Activated CD4-positive, CD25-positive, alpha-beta regulatory T cell (primary cell): ENCODE measurements at places on chromosomes 5 and 9.

DNA sequence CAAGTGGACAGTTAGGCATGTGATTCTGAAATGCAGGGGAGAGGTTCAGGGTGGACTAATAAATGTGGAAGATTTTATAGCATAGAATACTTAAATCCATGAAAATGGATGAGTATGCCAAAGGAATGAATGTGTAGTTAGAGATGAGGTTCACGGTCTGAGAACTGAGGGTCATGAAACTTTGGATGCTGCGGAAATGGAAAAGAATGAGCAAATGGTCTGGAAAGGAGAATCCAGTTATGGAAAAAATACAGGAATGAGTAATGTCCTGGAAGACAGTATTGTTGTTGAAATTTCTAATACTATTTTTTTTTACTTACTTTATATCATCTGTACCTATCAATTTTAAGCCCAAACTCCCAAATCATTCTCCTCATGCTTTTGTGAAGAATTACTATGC, 2369.4 kb downstream of the MAT2B start:
- no peak for DNase-seq

DNA sequence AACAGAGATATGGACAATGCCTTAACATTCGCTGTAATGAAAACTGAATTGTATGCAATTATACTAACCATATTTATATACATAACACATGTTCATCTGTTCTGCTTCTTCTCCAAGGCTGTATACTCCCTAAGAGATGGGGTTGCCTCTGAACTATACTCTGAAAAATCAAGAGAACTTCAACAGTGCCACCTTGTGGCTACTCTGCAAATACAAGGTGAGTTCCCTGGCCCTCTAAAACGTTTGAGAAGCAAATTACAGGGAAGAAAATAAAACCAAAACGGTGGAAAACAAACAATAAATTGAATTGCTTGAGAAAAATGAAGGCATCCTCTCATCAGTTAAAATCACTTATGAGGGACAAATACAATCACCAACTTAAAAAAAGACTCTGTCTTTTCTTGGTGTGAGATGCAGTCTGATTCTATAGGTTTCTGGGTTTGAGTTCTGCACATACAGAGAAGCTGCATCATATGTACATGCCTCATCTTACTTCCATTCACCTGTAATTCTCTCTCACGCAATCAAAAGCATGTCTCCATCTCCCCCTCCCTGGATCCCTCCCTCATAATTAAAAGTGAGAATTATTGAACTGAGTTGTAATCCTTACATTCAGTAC, 98.6 kb downstream of the FBXW11 start:
- peak; percentile 9 for DNase-seq

DNA sequence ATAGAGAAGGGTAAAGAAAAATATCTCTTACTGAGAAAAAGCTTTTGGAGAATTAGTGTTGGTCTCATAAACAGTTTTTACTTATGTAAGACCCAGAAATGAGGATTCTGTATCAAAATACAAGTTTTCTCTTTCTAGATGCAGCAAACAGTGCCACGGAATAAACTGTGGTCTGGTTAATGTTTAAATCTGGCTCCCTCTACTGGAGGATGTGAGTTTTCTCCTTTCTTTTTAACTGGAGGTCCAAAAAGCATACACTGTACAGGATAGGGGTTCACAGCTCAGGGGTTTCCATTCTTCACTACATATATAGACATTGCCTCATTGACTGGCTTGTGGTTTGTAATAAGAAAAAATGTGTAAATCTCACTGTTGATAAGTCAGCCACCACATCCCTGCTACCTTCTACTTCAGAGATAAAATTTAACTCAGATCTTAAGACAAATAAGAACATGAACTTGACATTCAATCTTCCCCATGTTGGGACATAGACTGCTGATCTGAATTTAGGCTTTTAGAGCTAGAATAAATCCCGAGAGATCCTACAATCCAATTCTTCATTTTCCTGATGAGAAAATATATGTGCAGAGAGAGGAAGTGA, 98.9 kb downstream of the CFAP95 start:
- DNase-seq, result no peak

- DNase-seq, result no peak
Observed at GRCh38 chr9:96008502-96009222, 133.2 kb downstream of the ERCC6L2 start.

GRCh38 chr5:346229-346935, 24.9 kb downstream of the AHRR start:
- no peak for DNase-seq

DNA sequence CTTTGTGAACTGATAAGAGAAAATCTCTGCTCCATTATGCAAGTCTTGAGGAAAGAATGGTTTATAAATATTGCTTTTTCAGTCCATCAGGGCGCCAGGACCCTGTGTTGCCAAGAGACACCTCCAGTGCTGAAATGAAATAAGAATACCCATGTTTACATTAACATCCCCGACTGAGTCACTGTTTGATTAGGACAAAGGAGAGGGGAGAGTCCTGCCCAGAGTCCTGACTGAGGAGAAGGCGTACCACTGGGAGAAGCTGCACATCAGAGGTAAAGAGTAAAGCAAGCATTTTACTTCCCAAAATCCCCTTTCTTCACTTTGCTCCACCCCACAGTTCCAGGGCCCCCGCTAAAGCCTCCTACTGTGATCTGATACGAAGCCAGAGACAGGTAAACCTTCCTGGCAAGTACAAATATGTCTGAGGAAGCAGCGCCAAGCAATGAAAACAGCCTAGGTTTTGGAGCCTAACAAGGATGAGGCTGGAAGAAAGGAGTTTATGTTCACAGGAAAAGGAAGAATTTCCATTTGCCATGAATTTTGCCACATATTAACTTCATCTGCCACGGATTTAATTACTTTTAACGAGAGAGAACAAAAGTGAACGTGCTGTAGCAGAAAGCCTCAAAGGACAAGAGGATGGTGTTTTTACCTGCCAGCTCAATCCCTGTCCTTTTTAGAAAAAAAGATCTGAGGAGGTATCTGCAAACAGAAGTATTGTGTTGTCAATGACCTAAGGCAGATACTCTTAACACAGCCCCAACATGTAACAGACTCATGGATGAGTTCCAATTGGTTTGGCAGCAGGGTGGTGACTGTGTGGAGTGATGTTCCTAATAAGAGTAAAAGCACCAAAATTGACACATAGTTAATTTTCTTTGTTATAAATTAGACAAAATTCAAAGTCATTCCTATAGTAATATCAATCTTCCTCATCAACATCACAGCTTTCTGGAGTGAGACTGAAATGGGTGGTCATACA, 209.4 kb upstream of the TLE4 start:
- DNase-seq, result no peak

DNA sequence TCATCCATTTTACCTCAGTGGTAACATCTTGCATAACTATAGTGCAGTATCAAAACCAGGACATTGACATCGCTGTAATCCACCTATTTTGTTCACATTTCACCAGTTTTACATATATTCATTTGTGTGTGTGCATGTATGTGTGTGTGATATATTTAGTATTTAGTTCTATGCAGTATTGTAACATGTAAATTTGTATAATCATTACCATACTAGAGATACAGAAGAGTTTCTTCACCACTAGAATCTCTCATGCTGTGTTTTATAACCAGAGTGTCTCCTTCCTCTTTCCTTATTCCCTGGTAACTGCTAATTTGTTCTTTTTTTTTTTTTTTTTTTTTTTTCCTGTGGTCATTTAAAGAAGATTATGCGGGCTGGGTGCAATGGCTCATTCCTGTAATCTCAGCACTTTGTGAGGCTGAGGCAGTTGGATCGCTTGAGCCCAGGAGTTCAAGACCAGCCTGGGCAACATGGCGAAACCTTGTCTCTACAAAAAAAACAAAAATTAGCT, 11.0 kb downstream of the RASA1 start:
- no peak for DNase-seq

DNA sequence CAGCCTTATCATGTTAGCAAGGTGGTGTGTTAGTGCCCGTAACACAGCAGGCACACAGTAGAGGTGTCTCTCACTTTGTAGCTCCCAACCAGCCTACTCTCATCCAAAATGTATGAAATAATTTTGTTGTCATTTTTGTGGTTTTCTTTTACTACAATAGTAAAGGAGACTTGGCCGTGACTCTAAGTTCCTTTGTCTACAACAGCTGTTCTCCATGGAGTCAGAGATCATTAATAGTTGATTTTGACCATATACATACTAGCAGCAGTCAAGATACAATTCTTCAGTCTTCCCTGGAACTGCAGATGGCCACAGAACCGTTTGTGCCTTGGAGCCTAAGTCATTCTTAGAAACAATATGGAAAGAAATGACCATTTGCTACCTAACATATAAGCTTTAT, 567.1 kb downstream of the TLR4 start:
- no peak for DNase-seq

GRCh38 chr5:159244163-159244562, 18.9 kb upstream of the UBLCP1 start:
- no peak for DNase-seq

DNA sequence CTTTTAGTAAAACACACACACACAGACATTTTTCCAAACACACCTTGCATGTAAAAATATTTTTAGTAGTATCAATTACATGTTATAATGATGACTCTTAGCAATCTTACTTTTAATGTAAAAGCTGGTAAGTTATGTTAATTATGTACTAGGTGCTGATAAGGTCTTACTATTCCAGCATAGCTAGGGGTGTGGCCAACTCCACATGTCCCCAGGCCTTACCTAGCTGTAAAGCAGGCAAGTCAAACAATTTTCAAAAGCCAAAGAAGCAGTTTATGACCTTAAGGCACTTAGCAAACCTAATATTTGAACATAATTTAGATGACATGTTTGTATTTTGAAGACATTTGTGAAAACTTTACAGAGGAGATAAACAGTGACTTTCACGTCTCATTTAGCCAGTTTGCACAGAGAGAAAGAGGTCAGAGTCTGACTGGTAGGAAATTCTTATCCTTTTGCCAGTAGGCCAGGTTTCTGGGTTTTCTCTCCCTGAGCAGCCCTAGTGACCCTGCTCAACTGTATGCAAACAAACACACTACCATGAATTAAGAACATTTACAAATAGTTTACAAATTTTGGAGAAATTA, 26.5 kb upstream of the GPX3 start:
- no peak for DNase-seq

DNA sequence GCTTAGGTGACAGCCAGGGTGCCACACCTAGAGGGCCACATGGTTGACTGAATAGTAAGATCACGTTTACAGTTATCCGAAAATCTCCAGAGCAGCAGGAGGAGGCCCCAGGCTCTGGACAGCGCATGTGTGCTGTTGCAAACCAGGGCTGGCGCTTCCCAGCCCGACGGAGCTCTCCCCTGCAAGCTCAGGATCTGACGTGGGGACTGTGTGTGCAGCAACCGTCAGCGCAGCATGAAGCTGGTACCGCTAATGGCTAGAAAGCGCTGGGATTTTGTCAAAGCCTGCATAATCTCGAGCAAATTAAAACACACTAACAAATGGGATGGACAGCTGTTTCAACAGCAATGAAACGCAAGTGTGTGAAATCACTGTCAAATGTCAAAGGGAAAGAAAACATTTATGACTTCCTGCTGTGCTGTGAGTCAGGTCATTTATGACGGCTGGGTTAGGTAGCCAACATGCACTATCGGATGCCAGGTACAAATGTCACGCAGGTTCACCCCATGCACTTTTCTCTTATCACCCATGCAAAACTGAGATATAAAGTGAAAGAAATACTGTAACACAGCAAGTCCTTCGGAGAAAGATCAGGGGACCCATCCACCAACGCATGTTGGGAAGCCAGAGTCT, 7.5 kb downstream of the SURF4 start:
- DNase-seq, result no peak

GRCh38 chr5:125609011-125609410, 814.2 kb upstream of the GRAMD2B start:
- no peak for DNase-seq

DNA sequence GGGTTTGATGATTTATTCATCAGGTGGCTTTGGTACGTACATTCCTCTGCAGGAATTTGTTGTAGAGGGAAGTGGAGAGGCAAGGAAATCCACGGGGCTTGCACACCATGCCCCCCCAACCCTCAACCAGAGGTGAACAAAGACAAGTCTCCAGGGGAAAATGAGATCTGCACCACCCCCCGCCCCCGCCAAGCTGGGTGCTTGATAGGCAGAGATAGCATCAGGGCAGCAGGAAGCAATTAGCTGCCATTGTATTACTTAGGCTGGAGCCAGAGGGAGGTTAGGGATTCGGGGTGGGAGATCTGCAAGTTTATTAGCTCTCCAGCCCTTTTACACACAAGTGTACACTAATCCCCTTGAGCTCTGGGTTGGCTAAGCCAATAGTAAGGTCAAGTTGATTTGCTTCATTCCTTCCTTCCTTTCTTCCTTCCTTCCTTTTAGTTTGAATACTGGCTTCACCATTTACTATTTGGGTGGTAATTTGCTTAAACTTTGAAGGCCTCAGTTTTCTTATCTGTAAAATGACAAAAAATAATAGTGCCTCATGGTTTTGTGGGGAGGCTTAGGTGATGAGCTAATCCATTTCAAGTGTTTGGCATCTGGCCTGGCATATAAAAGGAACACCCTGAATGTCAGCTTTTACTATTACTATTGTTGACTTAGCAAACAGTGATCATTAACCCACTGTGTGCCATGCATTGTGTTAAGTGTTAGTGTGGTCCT, 34.1 kb downstream of the SPRY4 start:
- DNase-seq, result no peak

DNA sequence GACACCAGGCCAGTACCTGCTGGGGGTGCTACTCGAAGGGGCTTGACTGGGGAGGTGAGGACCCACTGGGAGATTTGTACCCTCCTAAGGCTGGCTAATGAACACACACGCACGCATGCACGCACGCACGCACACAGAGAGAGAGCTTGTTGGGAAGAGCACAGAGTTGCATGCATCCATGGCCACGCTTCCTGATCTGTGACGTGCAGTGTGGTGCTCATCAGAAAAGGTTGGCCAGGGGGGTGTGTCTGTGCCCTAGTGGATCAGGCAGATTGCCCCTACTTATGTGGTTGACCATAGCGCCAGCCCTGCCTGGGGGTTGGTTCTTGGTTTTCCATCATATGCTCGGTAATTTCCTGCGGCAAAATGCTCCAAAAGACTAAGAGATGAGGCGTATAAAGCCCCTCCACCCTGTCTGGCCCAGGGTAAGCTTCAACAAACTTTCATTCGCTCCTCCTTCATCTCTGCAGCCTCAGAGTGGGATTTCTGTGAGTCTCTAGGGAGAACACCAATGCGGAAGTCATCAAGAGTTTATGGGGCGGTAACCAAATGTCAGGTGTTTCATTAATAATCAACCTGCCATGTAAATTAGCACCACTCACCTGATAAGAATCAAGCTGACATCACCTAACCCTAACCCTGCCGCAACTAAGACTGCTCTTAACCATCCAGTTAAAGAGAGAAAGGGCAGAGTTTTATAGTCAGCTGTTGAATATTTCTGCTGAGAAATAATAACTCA, 8.0 kb upstream of the GFI1B start:
- DNase-seq, result no peak

GRCh38 chr9:75130621-75131230, 42.4 kb downstream of the OSTF1 start:
- DNase-seq, result no peak

GRCh38 chr5:43281840-43282658, 31.2 kb downstream of the HMGCS1 start:
- no peak for DNase-seq

- DNase-seq, result no peak
Observed at GRCh38 chr9:116479056-116479544, 208.0 kb upstream of the TRIM32 start.

- no peak for DNase-seq
Observed at GRCh38 chr9:100426189-100426529, 784 bp upstream of the MSANTD3 start.
